Brain pericyte (primary cell): ENCODE measurements at places on chromosomes 5 and 9.

DNA sequence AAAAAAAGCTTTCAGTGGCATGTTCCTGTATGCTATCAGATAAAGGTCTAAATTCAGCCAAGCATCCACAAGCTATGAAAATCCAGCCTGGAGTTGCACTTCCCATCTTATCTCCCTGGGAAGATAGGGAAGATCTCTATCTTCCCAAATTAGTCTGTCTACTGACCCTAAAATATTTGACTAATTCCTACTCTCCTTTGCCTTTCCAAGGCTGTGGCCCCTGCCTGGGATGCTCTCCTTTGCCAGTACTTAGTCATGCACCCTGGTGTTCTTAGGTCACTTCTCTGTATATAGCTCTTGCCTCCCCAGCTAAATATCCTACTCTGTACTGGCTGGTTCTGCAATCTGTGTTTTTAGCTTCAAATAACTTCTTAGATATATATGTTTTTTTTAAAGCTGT is 44.0 kb upstream of the PLPP1 start:
- DNase-seq = no peak

GRCh38 chr5:132238169-132238744 is 10.6 kb upstream of the P4HA2 start:
- no peak for DNase-seq

DNA sequence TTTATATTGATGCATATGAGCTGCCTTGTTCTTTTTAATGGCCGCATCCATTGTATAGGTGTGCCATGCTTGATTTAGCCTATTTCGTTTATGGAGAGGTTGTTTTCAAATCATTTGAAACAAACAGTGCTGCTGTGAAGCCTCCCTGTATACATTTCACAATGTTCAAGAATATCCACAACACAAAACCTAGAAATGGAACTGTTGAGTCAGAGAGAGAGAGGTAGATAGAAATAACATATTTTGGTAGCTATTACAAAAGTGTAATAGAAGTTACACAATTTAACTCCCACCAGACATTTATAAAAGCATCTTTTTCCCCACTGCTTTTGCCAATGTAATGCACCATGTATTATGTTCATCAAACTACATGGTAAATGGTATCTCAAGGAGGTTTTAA is 82.0 kb downstream of the FRMD3 start:
- DNase-seq = no peak

- peak; percentile 72 for DNase-seq
Measured at GRCh38 chr5:84885485-84886258, 501.0 kb upstream of the EDIL3 start.

DNA sequence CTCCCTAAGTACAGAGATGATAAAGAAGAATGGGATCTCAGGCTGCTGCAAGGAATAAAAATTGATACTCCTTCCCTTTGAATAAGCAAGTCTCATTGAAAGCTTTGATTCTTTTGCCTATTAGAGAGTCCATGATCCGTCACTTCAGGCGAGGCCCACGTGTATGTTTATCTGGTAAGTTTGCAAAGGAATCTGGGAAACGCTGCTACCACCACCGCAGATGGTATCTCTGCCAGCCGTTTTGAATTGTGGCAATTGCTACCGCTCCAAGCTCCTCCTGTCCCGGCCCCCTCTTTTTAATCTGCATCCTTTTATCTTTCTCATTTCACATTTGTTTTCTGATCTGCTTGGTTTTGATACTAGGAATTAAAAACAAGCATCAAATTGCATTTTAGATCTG is 42.9 kb upstream of the GRIA1 start:
- DNase-seq = no peak

- no peak for DNase-seq
Measured at GRCh38 chr5:35803191-35803651, 53.5 kb upstream of the IL7R start.

DNA sequence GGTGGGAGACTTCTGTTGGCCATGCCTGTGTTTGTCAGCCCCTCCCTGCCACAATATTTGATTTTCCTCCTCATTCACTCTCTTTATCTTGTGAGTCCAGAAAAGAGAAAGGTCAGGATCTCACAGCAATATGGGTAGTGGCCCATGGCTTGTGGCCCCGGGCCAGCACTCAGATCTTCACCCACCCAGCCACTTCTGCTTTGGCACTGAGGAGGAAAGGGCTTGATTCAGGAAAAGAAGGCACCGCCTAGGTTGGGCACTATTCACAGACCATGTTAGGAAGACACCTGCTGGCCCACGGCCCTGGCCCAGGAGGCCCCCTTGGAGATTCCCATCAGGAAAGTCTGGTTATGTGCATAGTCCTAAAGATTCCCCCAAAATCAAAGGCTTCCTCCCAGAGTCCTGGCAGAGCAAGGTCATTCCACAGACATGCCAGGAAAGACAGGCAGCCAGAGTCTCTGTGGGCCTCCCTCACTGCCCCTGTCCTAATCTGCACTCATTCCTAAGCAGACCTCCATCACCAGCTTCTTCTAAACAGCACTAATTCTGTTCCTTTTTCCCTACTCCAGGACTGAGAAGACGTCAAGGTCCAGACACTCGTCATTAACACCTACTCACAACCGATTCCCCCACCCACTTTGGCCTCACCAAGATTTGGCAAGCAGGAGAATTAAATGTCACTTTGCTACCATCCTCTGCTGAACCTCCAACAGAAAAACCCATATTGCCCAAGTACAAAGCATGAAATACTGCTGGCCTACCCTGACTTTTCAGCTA is 179.3 kb downstream of the DEPDC1B start:
- DNase-seq = no peak

GRCh38 chr9:110900456-110900855 is 137.8 kb downstream of the LPAR1 start:
- no peak for DNase-seq

- DNase-seq = no peak
Measured at GRCh38 chr5:66517351-66517750, 78.8 kb upstream of the MAST4 start.

DNA sequence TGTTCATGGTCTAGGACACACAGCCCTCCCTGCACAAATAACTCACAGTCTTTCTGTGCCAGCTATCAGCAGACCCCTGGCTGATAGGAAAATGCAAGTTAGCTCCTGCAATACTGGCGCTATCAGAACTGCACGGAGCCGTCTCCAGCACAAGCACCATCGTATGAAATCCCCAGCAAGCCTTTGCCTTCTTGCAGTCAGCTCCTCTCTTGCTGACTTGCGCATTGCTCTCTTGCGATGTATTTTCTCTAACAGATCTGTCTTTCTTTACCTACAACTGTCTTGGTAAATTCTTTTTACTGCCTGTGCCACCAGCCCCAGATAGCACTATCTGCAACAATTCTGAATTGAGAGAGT is 25.1 kb upstream of the UGCG start:
- DNase-seq = no peak

GRCh38 chr5:44632344-44632743 is 176.4 kb upstream of the MRPS30 start:
- no peak for DNase-seq

DNA sequence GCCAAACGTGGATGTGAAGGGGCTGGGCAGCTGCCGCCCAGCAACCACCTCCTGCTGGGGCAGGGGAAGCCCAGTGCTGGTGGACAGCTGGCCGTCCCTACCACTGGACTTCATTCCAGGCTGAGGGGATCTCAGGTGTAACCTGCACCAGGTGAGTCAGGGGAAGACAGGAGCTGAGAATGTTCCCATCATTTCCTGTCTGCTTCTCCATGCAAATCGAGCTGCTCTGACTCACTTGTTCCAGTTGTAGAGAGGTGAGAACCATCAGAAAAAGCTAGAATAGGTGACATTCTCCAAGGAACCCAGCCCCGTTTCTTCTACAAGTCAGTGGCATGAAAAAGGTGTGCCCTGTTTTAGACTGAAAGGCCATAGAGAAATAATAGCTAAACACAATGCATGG is 21.8 kb upstream of the BARX1 start:
- no peak for DNase-seq

GRCh38 chr9:115575147-115575546 is 457.2 kb upstream of the TNC start:
- DNase-seq = no peak

- DNase-seq = no peak
Measured at GRCh38 chr9:33120620-33121019, 44.1 kb upstream of the SMU1 start.

- no peak for DNase-seq
Measured at GRCh38 chr5:1356873-1357787, 12.2 kb upstream of the CLPTM1L start.

- no peak for DNase-seq
Measured at GRCh38 chr5:159156426-159157238, 52.7 kb downstream of the RNF145 start.

DNA sequence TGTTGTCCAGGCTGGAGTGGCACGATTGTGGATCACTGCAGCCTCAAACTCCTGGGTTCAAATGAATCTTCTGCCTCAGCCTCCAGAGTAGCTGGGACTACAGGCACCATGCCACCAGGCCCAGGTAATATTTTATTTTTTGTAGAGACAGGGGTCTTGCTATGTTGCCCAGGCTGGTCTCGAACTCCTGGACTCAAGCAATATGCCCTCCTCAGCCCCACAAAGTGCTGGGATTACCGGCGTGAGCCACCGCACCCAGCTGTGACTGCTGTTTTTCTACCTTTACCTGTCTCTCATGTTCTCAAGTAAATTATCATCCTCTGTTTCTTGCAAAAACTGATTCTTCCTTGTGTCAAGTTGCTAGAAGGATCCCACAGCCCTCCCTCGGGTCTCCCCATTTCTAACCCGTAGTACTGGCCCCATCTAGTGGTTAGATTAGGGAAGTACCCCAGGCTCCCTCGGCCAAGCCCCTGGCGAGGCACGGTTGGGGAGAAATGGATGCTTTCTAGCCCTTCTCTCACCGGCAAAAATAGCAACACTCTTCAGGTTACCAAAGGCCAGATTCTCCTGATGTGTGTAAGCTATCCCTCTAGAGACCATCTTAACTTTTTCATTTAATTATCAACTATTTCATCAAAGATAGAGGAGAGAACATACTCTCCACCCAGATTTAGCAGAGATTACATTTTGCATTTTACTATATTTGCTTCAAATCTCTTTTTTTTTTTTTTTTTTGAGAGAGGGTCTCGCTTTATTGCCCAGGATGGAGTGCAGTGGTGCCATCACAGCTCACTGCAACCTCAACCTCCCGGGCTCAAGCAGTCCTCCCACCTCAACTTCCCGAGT is 19.2 kb upstream of the TOR1B start:
- DNase-seq = no peak

- DNase-seq = no peak
Measured at GRCh38 chr5:121867403-121867802, 15.7 kb downstream of the FTMT start.

- no peak for DNase-seq
Measured at GRCh38 chr9:91882627-91883026, 67.4 kb downstream of the ROR2 start.

DNA sequence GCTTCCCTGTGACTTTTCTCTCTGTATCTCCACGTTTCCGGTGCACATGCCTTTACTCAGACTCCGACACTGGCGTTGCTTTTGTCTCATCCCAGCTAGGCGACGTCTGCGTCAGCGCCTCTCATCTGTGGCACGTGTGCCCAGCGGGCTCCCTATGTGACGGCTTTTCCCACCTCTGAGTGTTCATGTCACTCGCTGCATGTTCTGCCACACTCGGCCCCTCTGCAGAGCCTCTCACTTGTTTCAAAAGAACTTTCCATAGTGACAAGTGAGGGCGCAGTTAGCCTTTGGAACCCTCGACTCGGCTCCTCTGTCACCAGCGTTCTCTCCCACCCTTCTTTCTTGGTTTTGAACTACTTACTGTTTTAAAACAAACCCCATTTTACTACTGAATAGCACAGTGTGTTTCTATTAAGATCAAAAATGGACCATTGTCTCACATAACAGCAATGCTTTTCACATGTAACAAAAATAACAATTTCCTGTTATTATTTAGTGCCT is 113.4 kb upstream of the CACNA1B start:
- DNase-seq = no peak

DNA sequence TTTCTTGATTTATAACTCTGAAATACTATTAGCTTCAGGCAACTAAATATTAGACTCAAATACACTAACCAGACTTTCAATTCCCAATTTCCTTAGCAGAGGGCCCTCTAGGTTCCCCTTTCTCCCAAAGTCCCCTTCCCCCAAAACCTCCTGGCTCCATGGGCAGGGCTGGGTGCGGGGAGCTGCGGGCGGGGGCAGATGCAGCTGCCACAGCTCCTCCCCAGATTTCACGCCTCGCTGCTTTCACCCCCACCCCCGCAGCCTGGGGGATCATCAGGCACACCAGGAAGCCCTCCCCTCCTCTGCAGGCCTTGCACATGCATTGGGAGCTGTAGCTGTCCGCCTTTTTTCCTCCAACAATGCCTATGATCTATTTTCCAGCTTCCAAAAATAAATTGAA is 82.8 kb upstream of the SPATA31C2 start:
- DNase-seq = no peak

- DNase-seq = no peak
Measured at GRCh38 chr5:39140558-39141168, 66.5 kb upstream of the RICTOR start.

DNA sequence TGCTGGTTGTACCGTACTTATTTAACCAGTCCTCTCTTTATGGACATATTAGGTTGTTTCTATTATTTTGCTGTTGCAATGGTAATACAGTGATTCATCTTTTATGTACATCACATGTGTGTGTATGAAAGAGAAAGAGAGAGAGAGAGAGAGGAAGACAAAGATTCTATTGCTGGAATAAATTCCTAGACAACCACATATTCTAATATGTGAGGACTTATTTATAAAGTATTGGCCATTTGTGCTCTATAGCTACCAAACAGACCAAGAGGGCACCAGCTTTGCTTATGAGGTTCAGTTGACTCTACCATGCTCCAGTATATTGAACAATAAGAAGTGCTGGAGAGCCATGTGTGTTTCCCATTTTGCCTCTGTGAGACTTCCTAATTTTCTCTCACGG is 513.5 kb downstream of the DMAC1 start:
- DNase-seq = no peak

DNA sequence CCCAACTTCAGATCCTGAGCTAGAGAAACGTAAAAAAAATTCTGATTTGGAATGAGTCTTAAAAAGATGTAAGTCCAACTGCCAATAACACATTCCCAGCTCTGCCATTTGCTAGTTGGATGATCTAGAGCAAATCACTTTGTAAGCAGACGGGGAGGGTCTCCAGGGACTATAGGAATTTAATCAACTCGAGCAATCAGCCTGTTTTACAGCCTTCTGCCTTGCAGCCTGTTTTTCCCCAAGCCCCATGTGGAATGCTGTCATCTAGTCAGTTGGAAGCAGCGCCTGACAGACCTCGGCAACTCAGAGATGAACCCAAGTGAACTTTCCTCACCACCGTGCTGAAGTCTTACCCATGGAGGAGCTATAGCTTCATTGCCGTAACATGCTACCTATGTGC is 34.8 kb upstream of the HRH2 start:
- DNase-seq = no peak

- no peak for DNase-seq
Measured at GRCh38 chr5:79787448-79787847, 97.8 kb downstream of the CMYA5 start.
